Activated T-helper 1 cell treated with Interleukin-2 at 50 U/mL for 16 hours (primary cell): ENCODE measurements at places on chromosomes 7 and 10.

DNA sequence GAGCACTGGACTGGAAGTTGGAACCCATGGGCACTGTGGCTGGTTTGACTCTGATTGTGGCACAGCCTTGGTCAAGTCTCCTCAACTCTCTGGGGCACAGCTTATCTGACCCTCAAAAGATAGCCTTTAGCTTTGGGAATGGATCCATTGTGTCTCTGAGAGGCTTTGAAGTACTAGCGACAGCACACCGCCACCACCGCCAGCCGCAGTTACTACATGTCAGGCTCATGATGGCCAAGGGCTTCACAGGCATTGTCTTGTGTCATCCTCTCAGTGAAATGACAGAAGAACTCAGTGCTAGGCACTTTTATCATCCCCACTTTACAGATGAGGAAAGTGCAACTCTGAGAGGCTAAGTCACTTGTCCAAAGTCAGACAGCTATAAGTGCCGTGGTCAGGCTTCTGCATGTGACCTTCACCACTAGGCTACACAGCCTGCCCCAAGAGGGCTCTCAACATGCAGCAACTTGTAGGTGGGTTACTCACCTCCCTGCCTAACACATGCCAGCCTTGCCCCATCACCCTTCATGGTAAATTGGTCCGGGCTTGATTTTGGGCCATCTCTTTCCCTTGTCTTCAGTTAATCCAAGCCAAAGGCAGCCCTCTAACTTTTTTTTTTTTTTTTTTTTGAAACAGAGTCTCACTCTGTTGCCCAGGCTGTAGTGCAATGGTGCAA lies 44.1 kb downstream of the C10orf105 start:
- DNase-seq = no peak

DNA sequence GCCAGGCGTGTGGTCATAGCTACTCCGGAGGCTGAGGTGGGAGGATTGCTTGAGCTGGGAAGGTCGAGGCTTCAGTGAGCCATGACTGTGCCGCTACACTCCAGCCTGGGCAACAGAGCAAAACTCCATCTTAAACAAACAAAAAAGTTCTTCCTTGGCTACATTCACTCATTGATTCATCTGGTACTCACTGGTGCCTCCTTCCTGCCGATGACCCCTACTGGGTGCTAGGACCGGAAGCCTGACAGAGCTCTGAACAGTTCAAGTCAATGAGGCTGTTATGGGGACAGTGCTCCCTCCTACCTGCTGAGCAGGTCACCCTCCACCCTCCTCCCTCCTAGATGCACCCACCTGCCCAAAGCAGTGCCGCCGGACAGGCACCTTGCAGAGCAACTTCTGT lies 4.9 kb downstream of the PCOLCE start:
- DNase-seq = no peak

DNA sequence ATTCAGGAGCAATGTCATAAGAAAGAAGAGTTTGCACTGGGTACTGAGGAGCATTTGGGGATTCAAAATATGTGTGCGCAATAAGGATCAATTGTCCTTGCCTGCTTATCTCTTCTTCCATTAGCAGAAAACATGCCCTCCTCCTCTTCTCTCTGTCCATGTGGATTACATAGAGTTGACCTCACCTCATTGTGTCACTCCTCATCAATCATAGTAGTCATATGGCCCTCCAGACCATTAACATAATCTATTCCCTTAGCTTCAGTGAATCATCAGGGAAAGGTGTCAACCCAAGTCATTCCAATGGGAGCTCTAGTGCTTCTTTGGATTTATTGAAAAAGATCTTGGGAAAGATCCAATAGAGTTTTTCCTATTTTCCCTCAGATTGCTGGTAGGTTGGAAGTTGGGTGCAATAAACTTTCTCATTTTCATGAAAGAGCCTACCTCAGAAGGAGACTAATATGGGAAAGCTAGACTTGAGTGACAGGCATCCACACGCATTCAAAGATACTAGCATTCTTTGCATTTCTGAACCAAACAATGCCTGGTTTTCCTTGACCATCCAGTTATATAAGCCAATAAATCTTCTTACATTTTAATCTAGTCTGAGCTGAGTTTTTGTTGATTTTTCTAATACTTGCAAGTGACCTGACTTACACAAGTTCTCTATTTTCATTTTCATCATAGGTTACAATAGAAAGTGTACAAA lies 71.5 kb upstream of the FAM13C start:
- no peak for DNase-seq

GRCh38 chr7:136134503-136134902 lies 157.3 kb upstream of the MTPN start:
- DNase-seq = no peak

GRCh38 chr10:101217450-101218281 lies 11.6 kb downstream of the LBX1 start:
- no peak for DNase-seq

DNA sequence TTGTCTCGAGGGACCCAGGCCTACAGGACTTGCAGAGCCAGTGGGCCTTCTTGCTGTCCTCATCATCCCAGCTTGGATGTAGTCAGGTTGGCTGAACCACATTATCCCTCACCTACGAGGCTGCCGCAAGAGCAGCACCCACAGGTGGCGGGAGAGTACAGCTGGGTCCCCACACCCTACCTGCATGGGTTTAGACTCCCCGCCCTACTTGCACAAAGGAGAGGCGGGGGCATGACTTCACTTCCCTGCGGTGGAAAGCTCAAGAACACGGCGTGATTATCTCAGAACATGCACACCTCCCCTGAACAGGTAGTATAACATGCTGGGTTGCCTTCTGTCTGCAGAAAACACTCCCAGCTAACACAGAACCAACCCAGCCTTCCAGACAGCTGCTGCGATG lies 57.5 kb downstream of the CTBP2 start:
- DNase-seq = no peak

GRCh38 chr10:124705817-124706461 lies 38.2 kb downstream of the FAM53B start:
- no peak for DNase-seq

- DNase-seq = no peak
Observed at GRCh38 chr7:148738737-148739535, 40.2 kb downstream of the CUL1 start.

- DNase-seq = no peak
Observed at GRCh38 chr10:61869774-61870525, 31.5 kb upstream of the ARID5B start.

DNA sequence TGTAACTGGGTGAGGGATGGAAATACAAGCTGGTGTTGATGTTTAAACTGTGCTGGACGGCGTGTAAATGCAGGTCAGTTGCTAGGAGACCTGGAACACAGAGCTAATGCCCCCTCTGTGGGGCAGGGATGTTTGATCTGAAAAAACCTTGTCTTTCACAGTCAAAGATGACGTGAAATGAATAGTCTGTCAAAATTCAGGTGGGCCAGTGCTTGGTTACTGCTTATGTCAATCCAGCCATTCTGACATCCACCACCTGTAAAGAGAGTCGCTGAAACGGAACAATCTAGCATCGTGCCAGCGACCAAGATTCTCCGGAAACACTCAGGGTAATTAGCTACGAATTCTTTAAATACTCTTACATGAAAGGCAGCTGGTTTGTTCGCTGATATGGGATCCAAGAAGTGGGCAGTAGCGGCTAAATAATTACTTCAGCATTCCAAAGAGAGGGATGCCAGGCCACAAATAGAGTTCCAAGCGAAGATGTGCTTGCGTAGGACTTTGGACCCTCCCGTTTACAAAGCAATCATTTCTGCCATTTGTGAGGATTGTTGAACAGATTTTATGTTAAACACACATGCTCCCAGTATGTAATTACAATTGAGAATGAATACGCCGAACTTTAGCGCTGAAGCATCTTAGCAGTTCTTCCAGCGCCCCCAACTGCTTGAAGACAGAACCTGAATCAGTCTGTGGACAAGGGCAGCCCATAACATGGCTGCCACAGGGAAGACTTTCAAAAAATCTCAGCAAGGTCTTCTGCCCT lies 7.3 kb upstream of the ASB4 start:
- DNase-seq = no peak

DNA sequence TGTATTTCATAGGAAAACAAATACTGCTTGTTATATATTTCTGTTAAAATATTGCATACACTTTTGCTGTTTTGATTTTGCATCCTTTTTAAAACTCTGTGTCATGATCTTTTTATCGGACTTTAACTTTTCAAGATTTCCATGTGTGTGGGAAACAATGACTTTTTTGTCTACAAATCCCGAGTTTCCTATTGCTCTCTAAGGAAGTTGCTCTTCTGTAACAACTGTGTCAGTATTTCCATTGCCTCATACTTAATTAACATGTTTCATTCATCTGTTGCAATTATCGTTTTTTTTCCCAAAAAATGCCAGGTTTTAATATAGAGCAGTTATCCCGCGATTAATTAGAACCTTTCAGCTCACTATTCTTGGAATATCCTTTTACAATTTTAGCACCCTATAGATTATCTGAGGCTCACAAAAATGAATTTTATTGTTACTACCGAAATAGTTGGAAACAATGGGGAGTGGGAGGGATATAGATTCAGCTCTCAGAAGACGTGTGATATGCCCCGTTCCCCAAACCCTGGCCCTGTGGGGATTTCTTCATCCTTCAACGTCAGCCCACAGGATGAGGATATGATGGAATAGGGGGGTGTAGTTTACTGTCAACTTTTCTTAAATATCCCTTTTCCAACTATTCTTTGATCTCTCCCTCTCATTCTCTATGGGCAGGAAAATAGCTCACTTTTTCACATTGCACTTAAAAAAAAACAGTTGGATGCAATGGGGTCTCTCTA lies 297.6 kb upstream of the IGFBP3 start:
- no peak for DNase-seq

DNA sequence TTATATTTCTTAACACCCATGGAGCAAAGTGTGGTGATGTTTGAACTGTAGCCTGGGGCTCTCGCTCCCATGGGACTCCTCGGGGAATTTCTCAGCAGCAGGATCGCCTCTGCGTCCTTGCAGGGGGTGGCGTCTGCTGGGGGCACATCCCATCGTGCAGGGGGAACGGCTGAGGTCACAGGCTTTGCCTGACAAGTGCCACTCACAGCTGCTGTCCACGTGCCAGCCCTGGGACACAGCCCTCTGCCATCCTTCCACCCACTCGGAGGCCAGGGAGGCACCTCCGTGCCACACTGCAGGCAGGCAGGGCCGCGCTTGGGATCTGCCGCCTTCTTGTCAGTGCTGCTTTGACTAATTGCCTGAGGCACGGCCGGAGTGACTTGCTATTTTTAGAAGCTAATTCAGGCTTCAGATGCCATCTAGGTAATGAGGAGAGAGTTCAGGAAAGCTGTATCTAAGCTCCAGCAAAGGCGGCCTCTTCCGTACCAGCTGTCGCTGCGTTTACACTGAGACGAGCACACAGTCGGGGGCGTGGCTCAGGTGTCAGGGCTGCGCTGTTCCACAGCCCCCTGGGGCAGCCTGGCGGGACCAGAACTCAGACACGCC lies 45.7 kb downstream of the PITRM1 start:
- no peak for DNase-seq

- DNase-seq = no peak
Observed at GRCh38 chr10:129411393-129411705, 55.7 kb upstream of the MGMT start.

DNA sequence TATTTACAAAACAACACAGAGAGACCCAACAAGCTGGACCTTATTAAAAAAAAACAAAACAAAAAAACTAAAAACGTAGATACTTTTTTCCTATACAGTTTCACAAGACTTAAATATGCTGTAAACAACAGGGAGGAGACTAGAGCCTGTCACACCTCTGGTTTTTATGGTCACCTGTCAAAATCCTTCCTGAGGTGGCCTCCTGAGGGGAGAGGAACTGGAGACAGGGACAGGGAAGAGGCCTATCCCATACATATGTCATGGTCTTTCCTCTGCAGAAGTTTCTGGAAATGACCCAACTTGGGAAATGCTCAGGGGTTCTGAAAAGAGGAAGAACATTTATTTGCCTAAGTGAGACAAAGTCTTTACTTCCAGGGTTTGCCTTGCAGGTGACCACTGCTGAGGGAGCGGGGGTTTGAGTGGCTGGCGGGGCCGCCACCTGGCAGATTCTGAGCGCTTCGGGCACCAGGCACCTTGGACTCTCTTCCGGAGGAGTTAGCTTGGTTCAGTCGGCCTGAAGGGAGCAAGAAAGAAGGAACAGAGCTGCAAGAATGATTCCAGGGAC lies 18.3 kb downstream of the CPA1 start:
- no peak for DNase-seq

DNA sequence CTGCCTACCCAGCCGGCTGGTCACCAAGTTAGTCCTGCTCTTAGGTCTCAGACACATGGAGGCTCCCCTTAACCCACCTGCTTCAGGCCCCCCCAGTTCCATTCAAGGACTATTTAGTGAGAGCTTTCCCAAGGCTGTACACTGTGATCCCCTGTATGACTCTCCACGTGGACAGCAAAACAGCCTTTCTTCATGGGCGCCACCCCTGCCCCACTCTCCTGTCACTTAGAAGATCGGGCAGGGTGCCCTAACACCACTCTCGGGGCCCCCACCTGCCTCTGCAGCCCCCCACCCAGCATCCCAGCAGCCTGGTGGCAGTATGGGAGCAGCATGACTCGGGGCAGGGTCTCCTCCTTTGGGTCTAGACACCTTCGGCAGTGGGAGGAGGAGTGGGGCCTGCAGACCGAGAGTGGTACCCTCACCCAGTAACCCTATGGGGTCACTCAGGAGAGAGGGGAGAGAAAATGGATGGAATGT lies 116.6 kb downstream of the PTPN20 start:
- no peak for DNase-seq

- no peak for DNase-seq
Observed at GRCh38 chr10:69885379-69886013, 83.8 kb downstream of the COL13A1 start.

DNA sequence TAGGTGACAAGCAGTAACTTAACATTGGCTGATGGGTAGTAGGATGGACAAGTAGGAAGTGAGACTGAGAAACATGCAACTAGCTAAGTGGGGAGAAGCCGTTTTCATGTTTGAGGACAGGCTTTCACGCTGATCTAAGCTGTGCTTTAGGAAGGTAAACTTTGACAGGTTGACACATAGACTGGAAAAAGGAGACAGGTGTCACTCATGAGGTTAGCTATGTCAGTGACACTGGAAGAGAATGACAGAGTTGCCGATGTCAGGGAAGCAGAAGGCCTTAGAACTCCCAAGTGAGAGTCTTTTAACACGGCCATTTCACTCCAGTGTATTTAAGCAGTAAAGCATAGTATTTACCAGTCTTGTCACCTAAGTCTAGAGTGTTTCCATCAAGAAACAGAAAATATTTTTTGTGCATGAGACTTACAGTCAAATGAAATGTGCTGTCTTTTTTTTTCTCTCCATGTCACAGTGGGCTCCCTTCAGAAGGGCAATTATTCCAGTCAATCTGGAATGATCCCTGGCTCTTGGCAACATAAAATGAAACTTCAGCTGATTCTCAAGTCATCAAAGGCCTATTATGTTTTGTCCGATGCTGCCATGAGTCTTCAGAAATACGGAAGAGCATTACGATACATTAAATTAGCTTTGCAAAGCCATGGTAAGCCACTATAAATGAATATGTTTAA lies 20.6 kb downstream of the EDRF1 start:
- no peak for DNase-seq

- no peak for DNase-seq
Observed at GRCh38 chr10:61159253-61159652, 215.3 kb upstream of the RHOBTB1 start.

- no peak for DNase-seq
Observed at GRCh38 chr7:134485203-134485602, 26.3 kb upstream of the AKR1B1 start.

- DNase-seq = no peak
Observed at GRCh38 chr10:71561003-71561574, 158.5 kb downstream of the C10orf105 start.
